ENCODE measurements at places on chromosomes 12 and 14.
A peak's percentile ranks its signal among the peaks of the same experiment; 100 is the strongest.

GRCh38 chr12:52587563-52587962 lies 13.7 kb downstream of the KRT72 start:
- no peak for DNase-seq

DNA sequence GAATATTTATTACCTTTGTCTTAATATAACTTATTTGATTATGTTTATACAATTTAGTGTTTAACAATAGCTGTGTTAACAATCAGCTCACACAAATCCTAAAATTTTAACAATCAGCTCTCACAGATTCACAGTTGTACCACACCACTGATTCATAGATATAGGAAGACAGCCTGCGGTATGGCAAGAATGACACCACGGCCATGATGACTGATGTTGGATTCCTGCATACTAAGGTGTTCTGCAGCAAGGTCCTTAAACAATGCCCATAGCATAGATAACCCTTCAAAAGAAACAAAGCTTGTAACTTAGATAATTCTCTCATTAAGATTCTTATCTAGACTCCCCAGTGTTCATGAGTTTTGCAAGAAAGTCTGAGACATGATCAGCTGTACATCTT lies 3.9 kb upstream of the PYROXD1 start:
- DNase-seq, result no peak

- no peak for DNase-seq
Observed at GRCh38 chr12:63206494-63206893, 55.5 kb upstream of the AVPR1A start.

DNA sequence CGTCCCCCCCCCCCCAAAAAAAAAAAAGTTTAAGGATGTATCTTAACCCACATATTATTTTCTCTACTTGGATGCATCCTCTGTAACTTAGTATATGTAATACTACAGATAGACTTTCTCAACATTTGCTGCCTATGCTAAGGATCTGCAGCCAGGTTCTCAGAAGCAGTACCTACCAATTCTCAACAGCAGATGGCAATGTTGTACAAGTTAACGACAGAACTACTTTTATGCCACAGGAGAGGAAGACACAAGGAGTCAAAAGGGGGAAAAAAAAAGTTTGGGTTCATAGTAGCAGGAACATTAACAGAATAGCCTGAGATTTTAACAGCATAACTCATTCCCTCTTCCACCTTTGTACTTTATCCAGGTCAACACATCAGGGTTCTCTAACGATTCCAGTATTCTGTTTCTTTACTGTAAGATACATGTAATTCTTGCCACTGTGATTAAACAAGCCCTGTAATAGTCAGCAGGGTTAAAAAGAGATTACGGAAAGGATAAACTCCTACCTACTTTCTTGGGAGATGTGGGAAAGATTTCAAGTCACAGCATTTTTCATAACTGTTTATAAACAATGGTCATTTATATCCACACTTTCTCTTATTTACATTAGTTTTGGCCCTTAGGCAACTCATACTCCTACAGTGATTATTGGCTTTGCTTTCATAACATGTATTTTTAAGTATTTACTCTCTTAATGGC lies 5.7 kb upstream of the NEK9 start:
- DNase-seq, result peak; percentile 57

DNA sequence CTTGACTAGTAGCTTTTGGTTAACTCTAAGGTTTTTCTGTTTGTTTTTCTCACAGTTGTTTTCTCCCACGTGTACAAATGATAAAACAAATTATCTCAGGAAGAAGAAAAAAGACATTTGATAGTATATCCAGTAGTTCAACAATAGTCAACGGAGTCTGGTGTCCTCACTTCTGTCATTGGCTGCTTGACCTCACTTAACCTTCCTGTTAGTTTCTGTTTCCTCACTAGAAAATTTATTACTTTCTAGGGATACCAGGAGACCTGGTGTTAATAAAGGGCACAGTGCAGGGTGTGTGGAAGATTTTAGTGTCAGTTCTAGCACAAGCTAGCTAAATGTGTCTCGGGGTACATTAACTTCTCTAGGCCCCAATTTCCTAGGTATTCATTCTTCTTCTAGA lies 116.0 kb downstream of the PRKCH start:
- no peak for DNase-seq

- no peak for DNase-seq
Observed at GRCh38 chr12:80802652-80803400, 86.1 kb downstream of the MYF5 start.

- no peak for DNase-seq
Observed at GRCh38 chr12:2689393-2689792, 105.4 kb upstream of the FKBP4 start.

DNA sequence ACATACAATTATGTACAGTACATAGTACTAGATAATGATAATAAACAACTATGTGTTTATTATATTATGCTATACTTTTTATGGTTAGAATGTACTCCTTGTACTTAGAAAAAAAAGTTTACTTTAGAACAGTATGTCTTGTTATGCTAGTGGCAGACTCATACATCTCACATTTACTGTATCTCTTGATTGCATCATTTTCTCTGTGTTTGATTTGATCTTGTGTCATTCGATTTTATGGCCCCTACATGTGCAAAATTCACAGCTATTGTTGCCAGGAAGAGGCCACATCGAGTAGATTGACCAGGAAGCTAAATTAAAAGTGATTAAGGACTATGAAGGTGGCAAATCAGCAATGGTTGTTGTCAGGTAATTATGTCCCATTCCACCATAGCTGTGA lies 153.0 kb downstream of the PCNX1 start:
- no peak for DNase-seq

DNA sequence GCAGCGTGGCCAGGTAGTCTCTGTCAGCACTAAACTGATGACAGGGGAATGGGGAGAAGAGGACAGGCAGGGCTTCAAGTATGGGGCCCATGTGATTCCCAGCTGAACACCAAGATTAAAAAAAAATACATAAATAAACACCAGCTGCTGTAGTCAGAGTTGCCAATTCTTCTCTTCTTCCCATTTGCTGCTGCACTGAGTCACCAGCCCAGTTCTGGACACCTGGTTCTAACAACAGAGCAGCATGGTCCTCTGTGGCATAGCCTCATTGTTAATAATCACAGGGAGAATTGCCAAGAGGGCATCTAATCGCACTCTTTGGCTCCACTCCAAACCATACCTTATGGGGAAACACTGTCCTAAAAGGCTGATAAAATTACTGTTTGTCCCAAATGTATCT lies 15.1 kb downstream of the PPM1H start:
- no peak for DNase-seq

GRCh38 chr14:97402279-97402678 lies 605.1 kb downstream of the VRK1 start:
- DNase-seq, result no peak

DNA sequence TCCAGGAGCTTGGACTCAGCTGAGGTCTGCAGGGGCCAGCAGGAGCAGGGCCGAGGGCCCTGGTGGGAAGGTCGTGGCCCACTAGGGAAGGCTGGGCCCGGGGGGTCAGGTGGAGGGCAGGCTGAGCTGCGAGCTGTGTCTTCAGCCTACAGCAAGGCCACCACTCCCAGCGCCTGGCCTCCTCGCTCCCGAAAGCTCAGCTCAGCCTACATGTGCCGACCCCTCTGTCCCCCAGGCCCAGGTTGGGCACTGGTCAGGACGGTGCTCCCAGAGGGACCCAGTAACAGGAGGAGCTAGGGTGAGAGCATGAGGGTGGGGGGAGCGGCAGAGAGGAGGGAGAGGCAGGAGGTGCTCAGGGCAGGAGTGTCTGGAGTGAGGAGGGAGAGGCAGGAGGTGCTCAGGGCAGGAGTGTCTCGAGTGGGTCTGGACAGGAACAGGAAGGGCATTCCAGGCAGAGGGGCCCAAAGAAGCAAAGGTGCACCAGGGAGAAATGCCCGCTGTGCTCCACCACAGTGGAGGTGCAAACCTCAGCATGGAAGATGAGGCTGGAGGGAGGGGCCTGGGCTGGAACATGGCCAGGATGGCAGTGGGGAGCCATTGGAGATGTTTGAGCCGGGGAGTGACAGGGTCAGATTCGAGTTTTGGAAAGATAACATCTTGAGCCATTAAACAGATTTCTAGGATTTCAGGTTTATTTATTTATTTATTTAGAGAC lies 29.1 kb upstream of the GPR132 start:
- DNase-seq, result no peak

DNA sequence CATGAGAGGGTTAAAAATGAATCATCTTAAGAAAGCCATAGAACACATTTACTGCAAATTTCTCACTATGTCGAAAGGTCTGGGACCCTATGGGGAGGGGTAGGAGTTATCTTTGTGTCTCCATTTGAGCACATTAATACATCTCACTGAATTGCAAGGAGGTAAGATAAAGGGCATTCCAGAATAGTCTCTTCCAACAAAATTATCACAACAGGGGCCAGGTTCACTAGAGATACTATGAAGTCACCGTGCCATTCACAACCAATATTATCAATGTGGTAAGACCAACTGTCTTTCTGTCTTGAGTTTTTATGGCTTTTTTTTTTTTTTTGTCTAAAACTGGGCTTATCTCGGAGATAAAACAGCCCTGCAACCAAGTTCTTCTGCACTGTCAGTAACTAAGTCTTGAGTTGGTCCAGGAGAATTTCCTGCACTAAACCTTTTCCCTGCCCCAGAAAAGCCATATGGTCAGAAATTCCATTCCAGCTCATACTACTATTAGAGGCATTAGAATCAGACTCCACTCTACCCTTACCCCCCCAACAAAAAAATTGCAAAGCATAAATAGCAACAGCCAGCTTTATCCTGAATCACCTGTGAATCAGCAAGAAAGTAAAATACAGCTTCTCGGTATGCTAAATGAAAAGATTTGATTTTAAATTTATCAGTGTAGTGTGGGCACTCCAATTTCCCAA lies 79.7 kb downstream of the PTPRR start:
- DNase-seq, result no peak

DNA sequence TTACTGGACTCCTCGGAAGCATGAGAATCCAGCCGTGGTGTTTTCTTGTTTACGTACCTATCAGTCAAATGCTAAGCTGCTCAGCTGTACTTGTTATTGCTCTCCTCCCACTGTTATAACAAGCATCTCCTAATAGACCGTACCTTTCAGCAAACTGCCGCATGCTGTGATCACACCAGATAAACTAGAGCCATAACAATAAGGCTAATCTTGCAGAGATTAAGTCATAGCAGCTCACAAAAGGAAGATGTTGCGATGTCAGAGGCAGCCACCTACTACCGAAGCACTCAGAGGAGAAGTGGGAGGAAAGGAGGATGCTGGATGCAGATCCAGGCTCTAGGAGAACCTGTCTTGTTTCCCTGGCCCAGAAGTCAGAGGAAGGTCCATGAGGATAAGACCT lies 196.0 kb downstream of the GALC start:
- no peak for DNase-seq

DNA sequence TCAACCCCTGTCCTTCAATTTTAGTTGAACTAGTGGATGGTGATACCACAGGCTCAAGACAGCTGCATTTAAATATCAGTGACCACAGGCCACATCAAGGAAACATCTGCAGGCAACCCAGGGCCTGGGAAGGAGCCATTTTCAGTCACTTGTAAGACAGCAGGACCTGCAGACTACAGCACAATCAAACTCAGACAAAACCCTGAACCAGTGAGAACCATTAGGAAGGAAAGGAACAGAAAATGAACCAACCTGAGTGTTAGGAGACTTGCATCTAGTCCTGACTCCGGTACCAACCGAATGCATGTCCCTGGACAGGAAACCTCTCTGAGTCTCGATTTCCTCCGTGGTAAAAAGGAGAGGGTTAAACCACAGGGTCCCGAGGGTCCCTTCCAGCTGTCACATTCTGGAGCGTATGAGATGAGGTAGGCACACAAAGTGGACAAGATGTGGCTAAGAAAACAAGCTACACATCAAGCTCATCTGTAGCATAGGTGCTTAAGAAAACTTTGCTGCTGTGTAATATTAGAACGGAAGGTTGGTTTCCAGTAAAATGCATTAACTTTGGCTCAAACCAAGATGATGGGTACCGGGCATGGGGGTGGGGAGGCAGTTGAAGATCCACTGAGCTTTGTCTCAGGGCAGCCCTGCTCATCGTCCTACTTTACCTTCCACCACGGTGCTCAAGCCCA lies 1.6 kb upstream of the CDKN1B start:
- peak; percentile 61 for DNase-seq

DNA sequence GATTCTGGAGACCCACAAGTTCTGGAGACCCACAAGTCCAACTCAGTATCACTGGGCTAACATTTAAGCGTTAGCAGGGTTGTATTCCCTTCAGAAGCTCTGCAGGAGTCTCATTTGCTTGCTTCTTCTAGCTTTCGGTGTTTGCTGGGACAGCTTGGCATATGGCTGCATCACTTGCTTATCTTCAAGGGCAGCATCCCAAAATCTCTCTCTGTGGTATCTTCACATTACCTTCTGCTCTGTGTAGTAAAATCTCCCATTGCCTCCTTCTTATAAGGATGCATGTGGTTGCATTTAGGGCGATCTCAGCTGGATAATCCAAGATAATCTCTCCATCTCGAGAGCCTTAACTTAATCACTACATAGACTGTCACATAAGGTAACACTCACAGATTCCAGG lies 7.3 kb upstream of the CNTN1 start:
- no peak for DNase-seq

DNA sequence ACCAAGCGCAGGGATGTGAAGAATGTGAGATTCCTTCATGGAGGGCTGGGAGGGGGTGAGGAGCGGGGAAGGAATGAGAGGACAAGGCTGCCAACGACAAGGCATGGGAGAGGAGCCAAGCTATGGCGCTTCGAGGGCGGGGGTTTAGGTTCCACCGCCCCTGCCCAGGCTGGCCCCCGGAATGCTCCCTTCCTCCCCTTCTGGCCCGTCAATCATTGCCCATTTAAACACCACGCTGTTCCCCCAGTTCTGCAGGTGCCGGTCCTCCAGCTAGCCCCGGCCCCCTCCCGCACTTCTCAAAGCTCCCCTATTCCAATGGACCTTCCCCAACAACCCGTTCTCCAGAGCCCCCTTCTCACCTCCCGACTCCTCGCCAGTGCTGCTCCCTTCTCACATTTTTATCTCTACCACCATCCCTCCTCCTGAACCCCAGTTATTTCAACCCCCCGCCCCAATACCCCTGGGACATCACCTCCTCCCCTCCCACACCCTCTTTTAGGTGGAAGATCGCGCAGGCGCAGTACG lies 428 bp downstream of the RNF41 start:
- no peak for DNase-seq

GRCh38 chr14:92544051-92544720 lies 30.6 kb downstream of the RIN3 start:
- no peak for DNase-seq

- DNase-seq, result no peak
Observed at GRCh38 chr12:50708631-50709030, 55.3 kb upstream of the ATF1 start.
